ENCODE measurements at places on chromosomes 7 and 10.

- no peak for DNase-seq
Observed at GRCh38 chr7:93890041-93890463, 501 bp downstream of the TFPI2 start.

DNA sequence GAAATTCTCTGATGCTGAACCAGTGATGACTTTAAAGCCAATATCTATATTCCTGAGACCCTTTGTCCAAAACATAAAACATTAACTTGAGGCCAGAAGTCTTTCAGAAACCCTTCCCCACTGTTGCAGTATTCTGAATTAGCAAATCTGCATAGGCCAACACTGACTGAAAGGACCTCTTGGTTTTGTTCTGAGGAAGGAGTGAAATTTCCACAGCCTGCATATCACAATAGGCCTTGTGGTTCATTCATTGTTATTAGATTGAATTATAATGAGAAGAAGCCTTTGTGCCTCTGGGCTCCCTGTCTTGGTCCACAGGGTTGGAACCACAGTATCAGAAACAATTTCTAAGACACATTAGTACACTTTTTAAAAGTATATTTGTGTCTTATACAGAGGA lies 90.3 kb downstream of the CCNY start:
- no peak for DNase-seq

- no peak for DNase-seq
Observed at GRCh38 chr7:22958742-22959141, 55.2 kb downstream of the HYCC1 start.

DNA sequence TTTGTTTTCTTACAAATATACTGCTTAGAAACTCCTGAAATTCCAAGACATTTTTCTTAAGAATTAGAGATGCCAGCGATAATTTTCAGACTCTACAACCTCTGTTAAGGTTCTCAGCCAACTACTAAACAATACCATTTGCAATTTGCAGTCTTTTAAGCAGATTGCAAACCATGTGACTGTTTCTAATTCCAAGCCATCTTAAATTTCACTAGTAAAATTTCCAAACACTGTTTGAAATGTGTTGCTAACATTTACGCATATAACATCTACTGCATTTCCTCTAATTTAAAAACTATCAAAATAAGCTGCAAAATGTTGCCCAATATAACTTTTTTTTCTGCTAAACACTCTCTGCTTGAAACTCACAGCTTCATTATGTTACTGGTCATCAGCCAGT lies 56.0 kb upstream of the MACROH2A2 start:
- no peak for DNase-seq

GRCh38 chr7:142537760-142538159 lies 211.5 kb upstream of the PRSS1 start:
- DNase-seq = no peak

- no peak for DNase-seq
Observed at GRCh38 chr10:90051474-90051873, 350.1 kb downstream of the KIF20B start.
